ENCODE measurements at places on chromosomes 16 and 17.

DNA sequence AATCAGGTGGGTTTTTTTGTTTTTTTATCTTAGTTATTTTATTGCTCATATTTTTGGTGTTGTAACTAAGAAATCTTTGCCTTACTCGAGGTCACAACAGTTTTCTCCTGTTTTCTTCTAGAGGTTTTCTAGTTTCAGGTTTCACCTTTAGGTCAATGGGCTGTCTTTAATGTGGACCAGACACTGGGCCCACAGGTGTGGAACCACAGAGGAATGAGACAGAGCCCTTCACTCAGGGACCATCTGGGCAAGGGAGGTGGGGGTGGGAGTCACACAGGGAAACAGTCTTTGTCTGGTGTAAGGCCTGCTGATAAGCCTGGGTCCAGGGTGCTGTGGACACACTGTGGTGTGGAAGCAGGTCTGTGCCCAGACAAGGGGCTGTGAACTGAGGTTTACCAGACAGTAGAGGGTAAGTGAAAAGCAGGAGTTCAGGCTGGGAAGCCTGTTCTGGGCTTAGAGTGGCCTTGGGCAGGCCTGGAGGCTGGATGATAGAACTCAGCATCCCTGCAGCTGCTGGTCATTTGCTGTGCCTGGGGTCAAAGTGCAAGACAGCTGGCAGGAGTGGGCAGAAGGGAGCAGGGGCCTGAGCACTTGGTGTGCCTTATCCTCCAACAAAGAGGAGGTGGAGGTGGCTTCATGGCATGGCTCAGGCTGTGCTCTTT is 75.6 kb downstream of the SPECC1 start:
- no peak for DNase-seq

DNA sequence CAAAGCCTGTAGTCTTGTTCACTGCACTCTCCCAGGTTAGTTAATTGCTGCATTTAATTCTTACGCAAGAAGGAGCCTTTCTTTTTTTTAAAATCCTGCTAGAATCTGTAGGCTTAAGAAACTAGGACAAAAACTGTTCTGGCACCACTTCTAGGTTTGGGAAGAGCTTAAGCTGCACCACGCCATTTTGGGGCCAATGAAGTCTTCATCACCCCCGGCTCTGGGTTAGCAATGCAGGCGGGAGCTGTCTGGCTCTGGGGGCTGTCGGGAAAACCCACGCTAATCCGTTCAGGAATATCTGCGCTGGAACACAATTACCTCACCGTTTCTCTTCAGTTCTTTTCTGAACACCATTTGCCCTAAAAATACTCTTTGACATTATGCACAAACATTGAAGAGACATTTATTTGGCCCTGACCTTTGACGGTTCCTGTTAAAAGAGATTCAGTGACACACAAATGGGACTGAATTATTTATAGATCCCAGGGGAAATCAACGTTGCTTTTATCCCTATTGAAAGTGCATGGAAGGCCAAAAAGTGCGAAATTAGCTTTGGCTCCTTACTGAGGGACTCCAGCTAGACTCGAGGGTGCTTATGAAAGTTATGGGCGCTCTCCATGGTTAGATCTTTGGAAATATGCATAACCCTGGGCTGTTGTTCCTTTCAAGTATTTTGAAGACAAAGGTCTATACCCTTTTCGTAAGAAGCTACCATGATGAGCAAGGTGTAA is 249.2 kb downstream of the HAPSTR1 start:
- DNase-seq, result no peak

- DNase-seq, result no peak
Measured at GRCh38 chr16:66843191-66843590, 1.0 kb upstream of the CA7 start.

- DNase-seq, result no peak
Measured at GRCh38 chr17:1529863-1530262, 13.5 kb upstream of the INPP5K start.

- no peak for DNase-seq
Measured at GRCh38 chr17:74893936-74894671, 671 bp upstream of the FADS6 start.

- no peak for DNase-seq
Measured at GRCh38 chr16:48121276-48121675, 34.5 kb downstream of the ABCC12 start.

GRCh38 chr16:89586853-89587252 is 11.3 kb downstream of the CPNE7 start:
- DNase-seq, result no peak

DNA sequence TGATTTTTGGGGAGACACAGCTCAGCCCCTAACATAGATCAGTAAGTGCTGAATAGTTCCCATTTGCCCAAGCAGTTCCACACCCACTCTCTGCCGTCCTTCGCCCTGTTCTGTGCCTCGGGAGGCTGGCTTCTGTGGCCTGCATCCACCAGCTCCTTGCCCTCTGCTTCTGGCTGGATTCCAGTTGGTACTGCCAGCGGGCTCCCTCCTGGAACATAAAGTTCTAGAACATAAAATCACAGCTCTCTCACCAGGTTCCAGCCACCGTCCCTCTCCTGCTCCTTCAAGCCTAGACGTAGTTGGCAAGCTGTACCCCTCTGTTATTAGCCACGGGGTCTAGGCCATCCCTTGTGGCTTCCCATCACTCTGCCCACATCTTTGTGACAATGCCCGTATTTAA is 3.9 kb upstream of the MRPS23 start:
- no peak for DNase-seq

DNA sequence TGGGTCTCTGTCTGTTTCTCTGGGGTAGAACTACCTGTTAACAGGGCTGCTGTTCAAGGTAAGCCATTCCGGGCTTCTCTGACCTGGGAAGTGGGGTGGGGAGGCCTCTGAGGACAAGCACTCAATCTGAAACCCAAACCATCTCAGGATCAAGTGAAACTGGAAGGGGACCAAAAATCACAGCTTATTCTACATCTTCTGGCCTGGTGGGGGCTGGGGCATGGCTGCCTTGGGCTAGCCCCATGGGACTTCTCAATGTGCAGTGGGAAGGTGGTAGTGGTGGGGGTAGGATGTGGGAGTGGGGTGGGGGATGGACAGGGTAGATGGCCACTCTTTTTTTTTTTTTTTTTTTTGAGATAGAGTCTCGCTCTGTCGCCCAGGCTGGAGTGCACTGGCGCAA is 5.5 kb downstream of the FLOT2 start:
- no peak for DNase-seq

DNA sequence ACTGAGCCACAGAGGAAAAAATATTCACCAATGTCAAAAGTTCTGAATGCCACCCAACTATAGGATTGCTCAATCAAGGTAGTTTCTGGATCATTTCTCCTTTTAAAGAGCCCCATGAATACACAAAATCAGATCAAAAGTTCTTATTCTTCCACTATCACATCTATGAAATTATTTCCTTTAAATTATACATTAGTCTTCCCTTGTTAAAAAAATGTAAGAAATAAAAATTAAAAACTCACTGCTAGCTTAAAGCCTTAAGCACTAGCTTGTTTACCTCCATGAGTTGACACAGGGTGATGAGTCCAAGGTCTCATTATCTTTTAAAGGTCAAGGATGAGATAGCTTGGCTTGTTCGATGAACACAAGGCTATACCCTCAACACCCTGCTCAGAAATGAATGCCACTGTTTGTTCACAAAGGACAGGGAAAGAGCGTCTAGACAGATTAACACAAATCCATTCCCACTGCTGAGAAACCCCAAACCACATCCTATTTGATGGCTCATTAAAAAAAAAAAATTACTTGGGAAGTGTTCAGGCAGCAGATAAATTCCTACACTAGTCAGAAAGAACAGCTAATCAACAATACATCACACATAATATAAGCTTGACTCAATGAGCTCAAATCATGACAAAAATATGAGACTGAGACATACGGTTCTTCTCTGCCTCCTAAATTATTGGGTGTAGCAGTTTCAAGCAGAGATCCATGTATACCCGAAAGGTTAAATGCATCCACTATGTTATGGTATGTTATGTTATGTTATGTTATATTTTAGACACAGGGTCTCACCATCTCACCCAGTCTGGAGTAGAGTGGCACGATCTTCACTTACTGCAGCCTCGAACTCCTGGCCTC is 118.9 kb downstream of the PARN start:
- no peak for DNase-seq

DNA sequence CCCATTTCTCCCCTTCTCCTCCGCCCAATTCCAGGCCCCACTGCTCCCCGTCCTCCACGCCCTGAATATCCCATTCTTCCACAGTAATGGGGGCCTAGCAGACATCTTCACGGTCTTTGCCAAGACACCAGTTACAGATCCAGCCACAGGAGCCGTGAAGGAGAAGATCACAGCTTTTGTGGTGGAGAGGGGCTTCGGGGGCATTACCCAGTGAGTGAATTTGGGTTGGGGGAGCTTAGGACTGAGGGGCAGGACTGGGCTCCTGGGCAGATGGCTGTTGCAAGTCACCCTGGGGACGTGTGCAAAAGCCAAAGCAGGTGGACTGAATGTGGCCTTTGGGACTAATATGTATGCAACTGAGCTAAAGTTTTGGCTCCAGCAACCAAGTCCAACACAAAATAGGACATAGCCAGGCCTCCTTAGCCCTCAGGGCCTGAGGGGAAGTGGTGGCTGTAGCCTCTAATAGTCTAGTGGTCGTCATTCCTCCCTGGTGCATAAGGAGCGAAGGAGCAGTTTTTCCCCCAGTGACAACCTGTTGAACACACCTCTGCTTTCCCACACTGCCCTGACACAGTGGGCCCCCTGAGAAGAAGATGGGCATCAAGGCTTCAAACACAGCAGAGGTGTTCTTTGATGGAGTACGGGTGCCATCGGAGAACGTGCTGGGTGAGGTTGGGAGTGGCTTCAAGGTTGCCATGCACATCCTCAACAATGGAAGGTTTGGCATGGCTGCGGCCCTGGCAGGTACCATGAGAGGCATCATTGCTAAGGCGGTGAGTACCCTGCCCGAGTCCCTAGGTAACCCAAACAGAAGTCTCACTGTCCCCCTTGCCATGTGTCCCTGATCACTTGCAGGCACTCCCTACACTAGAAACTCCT is 2.6 kb downstream of the ACADVL start:
- DNase-seq, result no peak

- no peak for DNase-seq
Measured at GRCh38 chr16:74608944-74609343, 2.0 kb upstream of the GLG1 start.

DNA sequence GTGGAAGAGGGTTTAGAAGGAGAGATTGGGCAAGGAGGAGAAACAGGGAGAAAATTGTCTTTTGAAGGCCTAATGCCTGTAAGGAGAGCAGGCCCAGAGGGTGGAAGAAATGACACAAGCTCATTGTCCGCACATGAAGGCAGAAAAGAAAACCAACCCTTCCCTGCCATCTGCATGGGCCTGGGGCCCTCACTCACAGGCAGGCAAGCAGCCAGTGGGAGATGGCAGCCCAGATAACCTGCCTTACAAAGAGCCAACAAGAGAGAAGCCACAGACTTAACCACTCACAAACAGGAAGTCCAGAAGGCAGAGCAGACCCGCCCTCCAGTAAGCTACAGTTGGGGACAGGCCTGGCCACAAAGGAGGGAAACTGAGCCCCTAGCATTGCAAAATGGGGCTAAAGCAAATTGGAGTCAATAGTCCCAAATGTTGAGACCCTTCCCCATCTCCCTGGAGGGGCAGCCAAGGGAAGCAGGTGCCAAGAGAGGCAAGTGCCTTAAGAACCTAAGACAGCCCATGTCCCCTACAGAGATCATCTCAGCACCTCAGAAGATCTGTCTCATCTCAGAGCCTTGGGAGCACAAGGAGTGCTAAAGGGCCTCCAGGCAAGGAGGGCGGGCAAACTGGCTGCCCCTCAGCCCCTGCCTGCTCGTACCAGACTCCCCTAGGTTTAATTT is 7.3 kb upstream of the TSPOAP1 start:
- no peak for DNase-seq

- DNase-seq, result no peak
Measured at GRCh38 chr17:32158870-32159585, 16.7 kb downstream of the RHOT1 start.

DNA sequence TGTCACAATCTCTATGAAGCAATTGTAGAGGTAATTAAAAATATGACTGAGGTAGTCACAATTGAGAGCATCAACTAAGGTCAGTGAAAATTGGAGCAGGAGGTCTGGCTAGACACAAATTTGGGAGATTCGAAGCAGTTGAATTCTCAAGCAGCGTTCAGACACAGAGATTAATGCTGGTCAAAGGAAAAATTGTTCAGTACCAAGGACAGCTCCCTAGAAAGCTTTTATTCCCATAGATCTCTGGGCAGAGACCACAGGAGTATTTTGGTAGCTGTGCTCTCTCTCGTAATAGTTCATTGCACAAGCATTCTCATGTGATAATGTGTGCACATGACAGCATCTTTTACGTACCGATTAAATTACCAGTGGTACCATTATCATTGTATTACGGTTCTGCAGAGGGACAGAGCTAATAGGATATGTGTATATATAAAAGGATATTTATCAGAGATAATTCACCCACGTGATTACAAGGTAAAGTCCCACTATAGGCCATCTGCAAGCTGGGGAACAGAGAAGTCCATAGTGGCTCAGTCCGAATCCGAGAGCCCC is 387.5 kb upstream of the HSBP1 start:
- DNase-seq, result peak; percentile 6

DNA sequence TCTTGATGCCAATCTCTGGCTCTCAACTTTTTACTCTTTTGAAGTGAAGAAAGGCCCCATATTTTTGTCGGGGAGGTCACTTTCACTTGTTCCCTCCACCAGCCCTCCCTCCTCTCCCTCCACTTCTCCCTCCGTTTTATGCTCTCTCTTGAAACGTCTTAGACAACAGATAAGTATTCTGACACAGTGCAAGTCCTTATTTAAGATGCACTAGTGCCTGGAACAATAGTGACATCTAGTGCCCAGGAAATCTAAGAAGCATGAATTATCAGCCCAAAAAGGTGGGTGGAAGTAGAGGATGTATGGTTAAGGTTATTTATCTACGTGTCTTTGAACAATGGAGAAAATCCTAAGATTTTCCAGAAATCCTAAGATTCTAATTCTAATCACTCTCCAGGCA is 17.9 kb downstream of the PSME3IP1 start:
- DNase-seq, result peak; percentile 31

DNA sequence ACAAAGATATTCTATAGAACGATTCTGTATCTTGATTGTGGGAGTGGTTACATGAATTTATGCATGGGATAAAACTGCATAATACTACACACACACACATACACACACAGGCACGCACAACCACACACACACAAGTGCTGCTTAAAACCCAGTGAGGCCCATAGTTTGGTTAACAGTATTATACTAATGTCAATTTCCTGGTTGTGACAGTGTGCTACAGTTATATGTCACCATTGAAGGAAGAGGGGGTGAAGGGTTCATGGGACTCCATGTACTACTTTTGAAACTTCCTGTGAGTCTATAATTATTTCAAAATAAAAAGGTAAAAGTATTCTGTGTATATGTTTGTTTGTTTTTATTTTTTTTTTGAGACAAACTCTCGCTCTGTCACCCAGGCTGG is 8.1 kb downstream of the ZC3H7A start:
- no peak for DNase-seq

DNA sequence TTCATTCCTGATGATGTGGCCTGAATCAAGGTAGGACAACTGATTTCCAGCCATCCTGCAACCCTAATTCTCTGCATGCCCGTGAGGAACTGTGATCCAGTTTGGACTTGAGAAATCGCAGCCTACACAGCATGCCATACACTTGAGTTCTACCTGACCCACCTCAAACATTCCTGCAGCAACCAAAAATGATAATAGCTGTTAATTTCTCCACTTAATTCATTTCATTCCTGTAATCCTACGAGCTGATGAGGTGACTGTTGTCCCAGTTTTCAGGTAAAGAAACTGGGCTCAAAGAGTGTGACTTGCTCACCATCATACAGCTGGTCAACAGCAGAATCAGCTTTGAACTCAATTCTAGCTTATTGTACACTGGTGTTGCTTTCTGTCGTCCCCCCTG is 2.2 kb upstream of the GAS7 start:
- no peak for DNase-seq

GRCh38 chr17:48148854-48149786 is 41.6 kb downstream of the SNX11 start:
- no peak for DNase-seq

Data from HuH-7 (cell line).